Activated CD8-positive, alpha-beta memory T cell treated with anti-CD3 and anti-CD28 coated beads for 48 hours (primary cell): ENCODE measurements at places on chromosomes 5 and 9.

- no peak for DNase-seq
Measured at GRCh38 chr9:124350494-124351263, 64.6 kb downstream of the PSMB7 start.

DNA sequence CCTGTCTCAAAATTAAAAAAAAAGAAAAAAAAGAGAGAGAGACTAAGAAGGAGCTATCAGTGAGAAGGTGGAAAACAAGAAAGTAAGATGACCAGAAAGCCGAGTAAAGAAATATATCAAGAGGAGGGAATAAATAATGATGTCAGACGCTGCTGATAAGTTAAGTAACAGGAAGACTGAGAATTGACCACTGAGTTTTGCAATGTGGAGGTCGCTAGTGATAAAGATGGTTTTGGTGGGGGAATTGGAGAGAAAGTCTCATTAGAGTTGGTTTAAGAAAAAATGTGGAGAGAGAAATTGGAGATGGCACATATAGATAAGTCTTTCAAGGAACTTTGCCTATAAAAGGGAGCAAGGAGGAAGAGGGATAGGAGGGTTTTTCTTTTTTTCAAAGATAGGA is 91.9 kb downstream of the RAD23B start:
- no peak for DNase-seq

GRCh38 chr9:128911529-128912035 is 9.2 kb upstream of the PHYHD1 start:
- no peak for DNase-seq

DNA sequence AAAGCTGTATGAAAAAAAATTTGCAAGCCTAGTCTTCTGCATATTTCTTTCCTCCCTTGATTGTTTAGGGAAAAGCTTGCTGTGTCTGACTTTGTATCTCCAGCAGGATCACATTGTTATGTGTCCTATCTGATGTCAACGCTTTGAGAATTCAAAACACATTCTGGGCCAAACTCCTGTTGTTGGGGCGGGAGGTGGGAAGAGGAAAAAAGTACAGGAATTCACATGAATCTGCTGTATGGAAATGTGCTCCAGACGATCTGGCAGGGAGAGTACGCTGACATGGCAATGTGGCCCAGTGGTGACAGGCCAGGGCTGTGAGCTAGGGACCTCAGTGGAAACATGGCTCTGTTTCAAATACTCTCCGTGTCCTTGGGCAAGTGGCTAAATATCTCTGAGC is 87.4 kb upstream of the GNA14 start:
- no peak for DNase-seq

DNA sequence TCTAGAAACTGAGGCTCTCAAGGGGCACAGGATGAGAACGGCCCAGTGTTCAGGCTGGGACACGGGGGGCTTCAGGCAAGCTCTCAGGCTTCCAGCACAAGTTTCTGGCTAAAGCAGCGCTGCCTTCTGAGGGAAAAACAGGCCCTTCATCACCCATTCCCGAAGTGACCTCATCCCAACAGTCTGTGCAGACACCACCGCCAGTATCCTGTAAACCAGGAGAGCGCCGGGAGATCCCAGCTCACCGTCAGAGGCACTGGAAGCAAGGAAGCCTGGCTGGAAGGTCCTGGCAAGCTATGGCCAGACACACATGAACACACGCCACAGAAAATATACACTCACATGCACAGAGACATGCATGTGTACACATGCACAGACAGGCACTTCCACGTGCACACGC is 8.8 kb downstream of the SLC12A7 start:
- no peak for DNase-seq

- no peak for DNase-seq
Measured at GRCh38 chr5:84830265-84830664, 445.6 kb upstream of the EDIL3 start.

- DNase-seq: no peak
Measured at GRCh38 chr5:94375801-94376200, 242.6 kb downstream of the KIAA0825 start.

GRCh38 chr5:33964132-33964700 is 20.3 kb downstream of the SLC45A2 start:
- no peak for DNase-seq

DNA sequence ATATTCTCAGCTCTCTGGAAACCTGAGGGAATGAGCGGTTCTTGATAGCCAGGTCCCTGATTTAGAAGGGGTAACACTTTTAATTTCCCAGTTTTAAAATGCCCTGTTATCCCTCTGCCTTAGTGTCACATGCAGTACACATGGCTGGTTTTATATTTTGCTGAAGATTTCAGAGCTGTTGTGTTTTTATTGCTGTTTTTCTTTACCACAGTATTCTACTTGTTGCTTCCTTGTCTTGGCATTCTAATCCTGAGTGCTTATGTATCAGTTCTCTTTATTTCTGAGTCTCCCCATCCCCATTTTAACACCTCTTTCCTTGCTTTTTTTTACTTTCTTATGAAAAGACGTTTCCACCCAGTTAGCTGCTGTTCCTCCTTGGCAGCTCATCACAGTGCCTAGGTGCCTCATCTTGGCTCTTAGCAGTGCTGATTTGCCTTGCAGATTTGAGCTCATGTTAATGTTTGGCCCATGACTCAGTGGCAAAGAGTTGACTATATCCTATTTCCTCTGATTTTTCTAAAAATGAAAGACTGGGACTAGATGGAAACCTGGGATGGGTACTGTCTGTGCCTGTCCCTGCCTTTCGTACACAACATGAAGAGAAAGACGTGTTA is 3.7 kb downstream of the MTRR start:
- no peak for DNase-seq
